Naive thymus-derived CD4-positive, alpha-beta T cell (primary cell): ENCODE measurements at places on chromosomes 16 and 17. TPM values are rescaled to one million over a fixed set of nuclear protein-coding genes. Genes with fewer than 3 reads are reported as not detected.
A peak's percentile ranks its signal among the peaks of the same experiment; 100 is the strongest.

DNA sequence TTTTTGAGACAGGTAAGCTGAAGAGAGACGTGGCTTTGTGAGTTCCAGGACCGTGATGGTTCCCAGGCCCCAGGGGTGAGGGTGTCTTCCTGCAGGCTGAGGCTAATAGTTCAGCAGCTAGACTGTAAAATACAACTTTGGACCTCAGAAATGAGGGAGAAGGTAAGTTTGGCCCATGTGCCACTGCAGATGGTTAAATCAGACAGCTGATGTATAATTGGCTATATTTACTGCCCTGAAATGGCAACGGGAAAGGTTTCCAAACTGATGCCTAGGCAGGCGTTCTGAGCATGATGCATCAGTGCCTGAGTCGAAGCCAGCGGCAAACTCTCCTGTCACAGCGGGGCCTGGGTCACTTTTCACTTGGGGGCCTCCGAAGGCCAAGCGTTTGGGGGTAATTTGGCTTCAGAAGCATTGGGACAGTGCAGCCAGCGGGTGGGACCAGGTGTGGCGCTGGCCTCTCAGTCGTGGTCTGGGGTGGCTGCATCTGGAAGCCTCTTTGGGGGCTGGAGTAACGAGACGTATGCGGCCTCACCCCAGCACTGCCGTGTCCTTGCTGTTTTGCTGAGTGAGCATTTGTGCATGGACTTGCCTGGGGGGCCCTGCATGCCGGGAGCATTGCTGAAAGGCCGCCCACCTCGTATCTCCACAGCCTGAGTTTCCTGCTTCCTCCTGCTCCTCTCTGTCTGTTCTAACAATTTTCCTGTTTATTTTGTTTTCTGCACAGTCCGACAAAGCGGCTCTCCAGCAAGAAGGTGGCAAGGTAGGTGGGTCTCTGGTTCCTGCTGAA lies 31.2 kb upstream of the CAPN15 start:
- DNase-seq: no peak

DNA sequence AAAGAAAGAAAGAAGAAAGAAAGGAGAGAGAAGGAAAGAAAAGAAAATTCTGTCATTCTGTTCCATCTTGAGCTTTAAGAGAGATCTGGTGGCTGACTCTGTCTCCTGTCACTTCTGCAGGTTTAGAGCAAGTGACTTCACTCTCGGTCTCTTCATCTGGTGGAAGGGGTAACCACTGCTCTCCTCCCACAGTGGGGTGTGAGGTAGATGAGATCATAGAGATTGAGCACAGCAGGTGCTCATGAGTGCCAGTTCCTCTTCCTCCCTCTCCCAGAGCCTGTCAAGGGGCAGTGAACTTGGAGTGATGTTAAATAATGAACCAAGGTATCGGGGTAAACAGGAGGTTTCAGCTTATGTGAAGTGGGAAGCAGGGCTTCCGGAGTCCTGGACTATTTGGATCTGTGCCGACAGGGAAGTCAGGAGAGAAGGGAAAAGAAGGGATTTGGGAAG lies 47.7 kb downstream of the BEAN1 start:
- peak; percentile 49 for DNase-seq

DNA sequence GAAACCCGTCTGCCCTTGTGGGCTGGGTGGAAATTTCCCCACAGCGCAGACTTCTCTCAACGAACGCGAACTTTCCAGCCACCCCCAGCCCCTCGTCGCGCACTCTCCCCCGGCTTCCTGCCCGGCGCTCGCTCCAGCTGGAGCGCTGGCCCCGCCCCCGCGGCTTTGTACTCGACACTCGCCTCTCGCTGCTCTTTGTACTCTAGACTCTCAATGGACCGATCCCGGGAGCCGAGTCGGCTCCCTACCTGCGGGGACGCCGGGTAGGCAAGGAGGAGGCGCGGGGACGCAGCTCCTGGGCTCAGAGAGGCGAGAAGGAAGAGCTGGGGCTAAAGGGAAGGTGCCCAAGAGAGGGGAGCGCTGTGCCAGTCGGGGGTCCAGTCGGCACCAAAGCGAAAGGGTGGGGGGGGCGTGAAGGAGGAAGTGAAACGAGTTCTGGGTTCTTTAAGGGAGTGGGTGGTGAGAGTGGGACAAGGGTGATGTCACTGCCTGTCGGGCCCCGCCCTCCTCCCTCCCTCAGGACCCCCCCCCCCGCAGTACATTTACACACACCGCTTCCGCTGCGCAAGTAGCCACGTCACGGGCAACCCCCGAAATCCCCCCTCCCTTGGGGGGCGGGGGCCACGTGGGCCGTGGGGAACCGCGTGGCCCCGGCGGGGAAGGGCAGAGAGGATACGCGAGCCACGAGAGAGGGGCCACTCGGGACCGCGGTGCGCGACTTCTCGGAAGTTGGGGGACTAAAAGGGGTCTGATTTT lies 9.7 kb downstream of the KDM6B start:
- DNase-seq: peak; percentile 90

DNA sequence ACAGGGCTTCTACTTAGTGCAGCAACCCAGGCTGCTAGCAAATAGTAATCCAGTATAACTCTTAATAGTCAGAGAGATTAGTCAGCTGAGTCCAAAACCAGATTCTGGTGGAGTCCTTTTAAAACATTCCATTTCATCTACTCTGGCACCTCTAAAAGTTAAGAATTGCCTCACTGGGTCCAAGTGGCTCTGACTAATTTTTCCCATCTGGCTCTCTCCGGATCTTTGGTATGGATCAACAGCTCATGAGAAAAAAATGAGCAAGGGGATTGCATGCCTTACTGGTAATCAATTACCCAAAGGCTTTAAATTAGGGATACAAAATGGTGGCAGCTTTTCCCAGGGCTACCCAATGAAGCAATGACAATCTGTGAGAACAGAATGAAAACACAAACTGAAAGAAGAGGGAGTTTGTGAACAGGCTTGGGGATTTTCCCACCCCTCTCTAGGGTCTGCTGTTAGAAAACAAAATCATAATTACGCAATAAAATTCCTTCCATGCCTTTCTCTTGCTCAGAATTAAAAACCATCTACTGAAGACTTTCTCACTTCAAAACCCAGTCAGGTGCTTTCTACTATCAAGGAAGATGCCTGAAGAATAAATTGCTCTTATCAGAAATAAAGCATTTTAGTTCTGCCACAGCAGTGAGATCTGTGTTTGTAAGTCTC lies 84.6 kb upstream of the PMFBP1 start:
- DNase-seq: no peak

- DNase-seq: no peak
Measured at GRCh38 chr17:45309400-45309799, 7.4 kb downstream of the MAP3K14 start.

- DNase-seq: no peak
Measured at GRCh38 chr17:67440277-67441051, 63.4 kb downstream of the PITPNC1 start.

GRCh38 chr16:2295056-2295798 lies 27.3 kb upstream of the RNPS1 start:
- no peak for DNase-seq

- DNase-seq: no peak
Measured at GRCh38 chr17:76370261-76370993, 14.0 kb upstream of the SPHK1 start.

- DNase-seq: no peak
Measured at GRCh38 chr16:69323415-69323814, 7.0 kb downstream of the PDF start.

DNA sequence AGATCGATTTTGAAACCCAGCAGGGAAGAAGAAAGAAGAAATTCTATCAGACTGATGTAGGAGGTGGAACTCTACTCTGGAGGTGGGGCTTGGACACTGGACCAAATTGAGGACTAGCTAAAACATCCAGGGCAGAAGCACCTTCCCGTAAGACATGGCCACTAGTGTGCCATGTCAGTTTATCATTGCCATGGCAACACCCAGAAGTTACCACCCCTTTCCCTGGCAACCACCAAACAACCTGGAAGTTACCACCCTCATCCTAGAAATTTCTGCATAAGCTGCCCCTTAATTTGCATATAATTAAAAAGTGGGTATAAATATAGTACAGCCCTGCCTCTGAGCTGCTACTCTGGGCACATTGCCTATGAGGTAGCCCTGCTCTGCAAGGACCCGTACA lies 66.7 kb downstream of the NACA2 start:
- no peak for DNase-seq

GRCh38 chr17:1735834-1736347 lies 6.8 kb upstream of the SERPINF2 start:
- DNase-seq: no peak

DNA sequence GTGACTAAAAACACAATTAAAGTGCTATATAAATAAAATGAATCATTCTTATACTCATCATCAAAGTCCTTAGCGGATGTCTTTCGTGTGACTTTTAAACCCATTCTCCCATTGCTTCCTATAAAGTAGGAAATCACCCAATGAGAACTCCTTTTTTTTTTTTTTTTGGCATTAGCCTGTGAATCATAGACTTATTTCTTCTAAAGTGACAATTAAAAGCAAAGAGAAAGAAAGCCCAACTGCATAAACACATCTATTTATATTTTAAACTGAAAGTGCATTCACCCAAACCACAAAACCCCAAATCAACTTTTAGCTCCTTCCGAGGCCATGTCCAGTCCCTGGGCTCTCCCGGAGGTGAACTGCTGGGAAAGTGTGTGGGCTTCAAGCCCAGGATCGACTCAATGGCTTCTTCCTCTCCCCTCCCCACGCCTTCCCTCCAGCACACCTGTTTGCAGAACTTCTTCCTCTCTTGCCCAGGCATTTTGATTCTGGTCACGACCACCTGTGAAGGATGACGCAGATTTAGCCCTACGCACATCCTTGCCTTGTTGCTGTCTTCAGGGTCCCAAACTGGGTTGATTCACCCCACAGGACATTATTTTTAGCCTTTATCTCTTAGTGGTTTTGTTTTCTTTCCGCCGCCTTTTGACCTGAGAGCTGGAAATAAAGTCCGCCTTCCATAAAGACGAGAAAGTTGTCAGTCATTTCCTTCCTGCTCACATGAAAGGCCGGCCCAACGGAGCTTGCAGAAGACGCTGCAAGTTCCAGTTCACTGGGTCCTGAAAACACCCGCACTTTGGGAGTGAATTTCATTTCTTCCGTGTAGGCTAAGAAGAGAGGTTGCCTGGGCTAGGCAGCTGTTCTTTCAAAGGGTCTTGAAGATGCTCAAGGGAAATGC lies 166.8 kb downstream of the MAP2K6 start:
- peak; percentile 18 for DNase-seq

DNA sequence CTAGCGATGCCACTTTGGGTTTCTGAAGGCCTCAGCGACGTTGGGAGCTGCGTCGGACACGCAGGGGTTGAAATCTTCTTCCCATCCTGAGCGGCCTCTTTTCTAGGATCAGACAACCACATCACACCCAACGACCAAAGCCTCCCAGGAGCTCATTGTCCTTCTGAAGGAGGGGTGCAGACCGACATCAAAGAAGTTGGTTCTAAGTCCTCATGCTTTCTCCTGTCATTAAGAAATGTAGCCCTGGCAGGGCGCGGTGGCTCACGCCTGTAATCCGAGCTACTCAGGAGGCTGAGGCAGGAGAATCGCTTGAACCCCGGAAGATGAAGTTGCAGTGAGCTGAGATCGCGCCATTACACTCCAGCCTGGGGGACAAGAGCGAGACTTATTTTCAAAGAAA lies 1681.9 kb downstream of the TP53TG3F start:
- no peak for DNase-seq

ODAD4 gene
- polyA plus RNA-seq: 0.10 TPM

ANKS4B gene
- not detected for polyA plus RNA-seq

NEK8 gene
- 3.3 TPM for polyA plus RNA-seq

SDR42E1 gene
- 4.6 TPM for polyA plus RNA-seq

USB1 gene
- 26.8 TPM for polyA plus RNA-seq

TEX14 gene
- polyA plus RNA-seq: not detected

PPP1R27 gene
- 0.13 TPM for polyA plus RNA-seq

WDR59 gene
- 11.6 TPM for polyA plus RNA-seq

SYNRG gene
- polyA plus RNA-seq: 70.9 TPM

ACSF2 gene
- polyA plus RNA-seq: 2.6 TPM

MINK1 gene
- 20.4 TPM for polyA plus RNA-seq

RTN4RL1 gene
- 0.58 TPM for polyA plus RNA-seq

RAMP2 gene
- not detected for polyA plus RNA-seq

EME1 gene
- not detected for polyA plus RNA-seq

SKAP1 gene
- polyA plus RNA-seq: 289 TPM

SLC47A1 gene
- polyA plus RNA-seq: 0.09 TPM
